SW480 (cell line): ENCODE measurements at places on chromosomes 3 and 15.

- peak; percentile 49 for DNase-seq
These were observed 10.9 kb downstream of the SEMA7A start for GRCh38 chr15:74422652-74423430.

GRCh38 chr3:64514889-64515288 lies 172.9 kb downstream of the ADAMTS9 start:
- DNase-seq = no peak

- DNase-seq = no peak
These were observed 440.6 kb downstream of the MCTP2 start for GRCh38 chr15:94671858-94672532.

GRCh38 chr15:26632500-26632899 lies 140.4 kb downstream of the GABRB3 start:
- DNase-seq = no peak

GRCh38 chr15:62506217-62506805 lies 341.2 kb upstream of the C2CD4B start:
- DNase-seq = no peak

DNA sequence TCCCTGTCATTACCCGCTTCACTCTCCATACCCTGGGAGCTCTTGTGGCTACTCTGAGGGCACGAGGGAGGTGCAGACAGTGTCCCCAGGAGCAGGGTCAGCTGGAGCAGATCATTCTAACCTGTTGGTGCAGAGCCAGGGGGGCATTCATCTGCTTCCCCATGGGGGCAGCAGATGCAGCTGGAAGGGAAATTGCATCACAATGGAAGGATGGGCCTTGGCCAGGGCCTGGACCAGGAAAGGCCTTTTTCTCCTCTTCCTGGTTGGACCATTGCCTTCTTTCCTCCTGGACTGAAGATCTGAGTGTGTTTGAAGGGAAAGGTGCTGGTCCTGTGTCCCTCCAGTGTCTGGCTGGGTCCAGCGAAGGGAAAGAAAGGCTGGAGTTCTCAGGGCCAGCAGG lies 55.7 kb downstream of the EPHB1 start:
- DNase-seq = no peak

DNA sequence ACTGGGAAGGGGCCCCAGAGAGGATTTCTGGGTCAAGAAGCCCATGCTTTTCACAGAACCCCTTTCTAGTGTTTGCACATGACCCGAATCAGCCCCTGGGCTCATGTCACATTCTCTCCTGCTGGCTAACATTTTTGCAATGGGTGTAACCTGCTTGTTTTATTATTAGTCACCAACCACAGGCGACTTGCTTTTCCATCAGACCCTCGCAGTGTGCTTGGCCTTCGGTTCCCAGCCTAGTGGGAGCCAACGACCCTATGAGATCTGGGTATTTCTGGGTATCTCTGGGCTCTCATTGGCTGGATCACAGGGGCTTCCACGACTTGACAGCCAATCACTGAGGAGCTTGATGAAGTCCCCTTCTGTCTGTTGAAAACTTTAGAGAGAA lies 11.0 kb upstream of the FBLN2 start:
- DNase-seq = peak; percentile 94

- no peak for DNase-seq
These were observed 81.3 kb downstream of the ADCY5 start for GRCh38 chr3:123367467-123368154.

DNA sequence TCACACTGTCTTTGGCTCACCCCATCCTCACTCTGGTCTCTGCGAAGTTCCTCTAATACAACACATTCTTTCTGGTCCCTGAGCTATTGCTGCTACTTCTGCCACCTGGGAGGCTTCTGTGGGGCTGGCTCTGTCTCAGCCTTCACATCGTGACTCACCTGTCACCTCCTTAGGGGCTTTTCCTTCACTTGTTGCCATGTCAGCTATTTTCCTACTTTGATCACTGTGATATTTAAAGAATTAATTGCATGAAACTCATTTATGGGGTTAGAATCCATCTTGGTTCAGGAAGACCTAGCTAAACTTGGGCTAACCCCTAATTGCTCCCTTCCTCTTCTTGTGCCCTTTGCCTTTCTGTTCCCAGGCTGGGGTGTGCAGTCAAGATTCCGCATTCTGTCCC lies 346.9 kb downstream of the WDR72 start:
- DNase-seq = no peak

- no peak for DNase-seq
These were observed 52.0 kb downstream of the OXNAD1 start for GRCh38 chr3:16316847-16317560.

DNA sequence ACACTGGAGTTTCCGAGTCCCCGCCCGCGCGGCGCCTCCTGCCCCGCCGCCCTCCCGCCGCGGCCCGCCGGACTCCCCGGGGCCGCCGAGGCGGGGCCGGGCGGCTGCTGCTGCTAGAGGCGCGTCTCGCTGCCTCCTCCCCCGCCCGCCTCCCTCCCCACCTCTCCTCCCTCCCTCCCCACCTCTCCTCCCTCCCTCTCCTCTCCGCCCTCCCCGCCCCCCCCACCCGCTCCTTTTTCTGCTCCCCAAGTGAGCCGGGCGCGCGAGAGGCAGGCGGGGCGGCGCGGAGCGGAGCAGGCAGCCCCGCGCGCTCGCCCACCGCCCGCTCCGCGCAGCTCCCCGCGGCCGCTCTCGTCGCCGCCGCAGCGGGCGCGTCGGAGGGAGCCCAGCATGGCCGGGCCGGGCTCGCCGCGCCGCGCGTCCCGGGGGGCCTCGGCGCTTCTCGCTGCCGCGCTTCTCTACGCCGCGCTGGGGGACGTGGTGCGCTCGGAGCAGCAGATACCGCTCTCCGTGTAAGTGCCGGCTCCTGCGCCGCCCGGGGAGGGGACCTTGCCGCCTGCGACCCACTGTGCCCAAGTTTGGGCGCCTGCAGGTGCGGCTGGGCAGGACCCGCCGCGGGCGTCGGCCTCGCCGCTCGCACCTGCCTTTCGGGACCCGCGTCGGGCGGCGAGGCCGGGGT lies at the start of gene CACNA2D3:
Gene CACNA2D3 (plus strand): TSS at position 229 of the 679 bp plus-strand sequence.
- peak; percentile 32 for DNase-seq

DNA sequence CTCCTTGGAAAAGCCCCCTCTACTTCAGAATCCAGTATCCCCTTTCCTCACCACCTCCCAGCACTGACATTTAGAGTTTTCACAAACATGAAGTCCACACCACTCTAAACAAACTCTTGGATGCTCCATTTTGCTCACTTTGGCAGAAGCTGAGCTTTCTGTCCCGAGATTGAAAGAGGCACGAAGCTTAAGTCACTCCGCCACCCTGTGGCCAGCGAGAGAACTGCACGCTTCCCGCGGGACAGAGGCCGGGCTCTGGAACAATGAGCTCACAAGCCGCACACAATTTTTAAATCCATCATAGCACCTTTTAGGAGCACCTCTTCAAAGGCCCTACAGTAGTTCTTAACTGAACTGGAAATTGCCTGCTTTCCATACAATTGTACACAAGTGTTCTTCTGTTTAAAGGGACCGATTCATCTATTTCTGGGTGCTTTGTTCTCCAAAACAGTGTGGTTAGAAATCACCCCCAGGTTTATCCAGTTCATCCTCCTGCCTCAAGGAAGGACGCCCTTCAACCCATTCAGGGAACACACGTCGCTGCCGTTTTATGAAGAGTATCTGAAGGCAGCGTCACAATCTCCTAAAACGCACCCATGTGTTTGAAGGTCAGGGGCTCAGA lies 226.1 kb downstream of the VPS13C start:
- peak; percentile 49 for DNase-seq

DNA sequence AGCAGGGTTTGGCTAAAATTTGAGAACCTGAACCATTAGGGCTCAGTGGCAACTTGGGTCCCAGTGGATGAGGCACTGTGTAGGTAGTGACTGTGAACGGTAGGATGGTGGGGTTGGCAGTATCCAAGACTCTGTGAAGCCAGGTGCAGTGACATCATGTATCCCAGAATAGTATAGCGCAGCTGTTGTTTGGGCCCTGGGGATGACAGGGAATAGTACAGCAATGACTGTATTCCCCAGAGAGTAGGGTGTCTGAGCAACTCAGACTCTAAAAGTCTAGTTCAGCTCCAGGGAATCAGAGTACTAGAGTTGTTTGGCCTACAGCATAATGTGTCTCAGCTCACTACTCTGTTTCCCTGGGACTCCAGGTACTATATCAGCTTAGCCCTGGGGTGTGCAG lies 20.7 kb upstream of the PPP2R3A start:
- no peak for DNase-seq

DNA sequence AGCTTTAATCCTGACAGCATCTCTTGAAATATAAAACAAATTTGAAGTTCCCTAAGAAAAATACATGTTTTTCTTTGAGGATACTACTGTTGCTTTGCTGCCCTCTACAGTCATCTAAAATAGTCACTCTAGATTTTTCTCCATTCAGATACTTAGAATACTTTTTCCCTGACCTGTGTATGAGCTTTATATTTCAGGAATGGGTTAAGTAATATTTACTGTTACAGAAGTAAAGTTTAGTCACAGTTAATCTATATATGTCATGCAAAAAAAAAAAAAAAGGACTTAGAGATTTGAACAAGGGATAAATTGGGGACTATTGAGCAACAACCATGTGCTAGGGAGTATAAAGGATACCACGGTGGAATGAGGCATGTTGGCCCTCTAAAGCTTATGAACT lies 8.8 kb downstream of the NECTIN3 start:
- peak; percentile 22 for DNase-seq

- DNase-seq = no peak
These were observed 441.3 kb upstream of the THBS1 start for GRCh38 chr15:39139431-39140059.

DNA sequence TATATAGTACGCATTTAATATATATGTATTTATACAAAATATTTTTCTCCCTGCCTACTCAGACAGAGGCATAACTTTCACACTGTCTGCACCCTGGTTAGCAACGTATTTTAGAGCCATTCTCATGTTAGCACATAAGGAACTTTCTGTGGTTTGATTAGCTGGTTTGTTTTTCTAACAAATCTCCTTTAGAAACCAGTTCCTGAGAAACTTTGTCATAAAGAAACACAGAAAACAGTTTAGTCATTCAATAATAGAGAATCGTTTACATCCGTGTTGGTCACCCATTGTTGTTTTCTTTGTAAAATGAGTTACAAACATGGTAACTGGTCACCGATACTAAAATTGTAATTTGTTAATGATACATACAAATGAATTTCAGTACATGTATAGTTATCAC lies 5.9 kb upstream of the NGRN start:
- DNase-seq = no peak

GRCh38 chr15:65207280-65207840 lies 3.9 kb downstream of the CILP start:
- no peak for DNase-seq

- peak; percentile 21 for DNase-seq
These were observed 188.1 kb downstream of the FOXP1 start for GRCh38 chr3:71395470-71395869.
